ENCODE measurements at places on chromosomes 16 and 17.
A peak's percentile ranks its signal among the peaks of the same experiment; 100 is the strongest.

DNA sequence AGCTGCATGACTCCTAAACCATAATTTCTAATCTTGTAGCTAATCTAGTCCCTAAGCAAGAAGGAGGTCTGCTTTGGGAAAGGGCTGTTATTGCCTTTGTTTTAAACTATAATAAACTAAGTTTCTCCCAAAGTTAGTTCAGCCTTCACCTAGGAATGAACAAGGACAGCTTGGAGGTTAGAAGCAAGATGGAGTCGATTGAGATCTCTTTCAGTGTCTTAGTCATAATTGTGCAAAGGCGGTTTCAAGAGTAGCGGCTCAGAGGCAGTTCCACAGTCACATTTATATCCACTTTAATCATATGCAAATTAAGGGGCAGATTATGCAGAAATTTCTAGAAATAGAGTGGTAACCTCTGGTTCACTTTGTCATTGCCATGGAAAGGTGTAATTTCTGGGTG, 17.4 kb downstream of the DRC7 start:
- DNase-seq, result no peak

GRCh38 chr16:73091174-73091573, 43.2 kb upstream of the ZFHX3 start:
- no peak for DNase-seq

- DNase-seq, result no peak
These were observed 4.0 kb upstream of the PERCC1 start for GRCh38 chr16:1426734-1427471.

GRCh38 chr17:2707721-2708584, 3.6 kb downstream of the CLUH start:
- no peak for DNase-seq

DNA sequence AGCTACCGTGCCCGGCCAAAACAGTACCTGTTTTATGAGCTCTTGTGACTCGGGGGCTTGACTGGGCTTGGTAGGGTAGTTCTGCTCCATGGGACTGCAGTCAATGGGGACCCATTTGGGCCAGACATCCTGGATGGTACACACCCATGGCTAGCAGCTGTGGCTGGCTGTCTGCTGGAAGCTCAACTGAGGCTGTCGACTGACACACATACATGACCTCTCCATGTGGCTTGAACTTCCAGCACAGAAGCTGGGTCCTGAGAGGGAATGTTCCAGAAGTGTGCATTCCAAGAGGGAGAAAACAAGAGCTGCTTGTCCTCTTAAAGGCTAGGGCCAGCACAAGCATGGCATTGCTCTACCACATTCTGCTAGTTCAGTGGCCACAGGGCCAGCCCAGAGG, 14.9 kb upstream of the NKD1 start:
- no peak for DNase-seq

DNA sequence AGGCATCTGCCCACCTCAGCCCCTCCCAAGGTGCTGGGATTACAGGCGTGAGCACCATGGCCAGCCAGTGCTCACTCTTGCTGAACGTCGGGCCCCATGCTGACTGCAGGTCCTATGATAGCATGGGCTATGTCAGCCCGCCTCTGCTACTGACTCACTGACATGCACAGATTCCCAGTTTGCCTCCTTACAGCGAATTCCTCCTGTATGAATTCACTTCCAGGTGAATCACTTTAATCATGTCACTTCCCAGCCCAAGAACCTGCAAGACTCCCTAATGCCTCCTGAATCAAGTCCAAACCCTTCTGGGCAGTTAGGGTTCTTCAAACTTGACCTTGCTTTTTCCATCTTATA, 16.1 kb upstream of the UBTF start:
- DNase-seq, result peak; percentile 7

DNA sequence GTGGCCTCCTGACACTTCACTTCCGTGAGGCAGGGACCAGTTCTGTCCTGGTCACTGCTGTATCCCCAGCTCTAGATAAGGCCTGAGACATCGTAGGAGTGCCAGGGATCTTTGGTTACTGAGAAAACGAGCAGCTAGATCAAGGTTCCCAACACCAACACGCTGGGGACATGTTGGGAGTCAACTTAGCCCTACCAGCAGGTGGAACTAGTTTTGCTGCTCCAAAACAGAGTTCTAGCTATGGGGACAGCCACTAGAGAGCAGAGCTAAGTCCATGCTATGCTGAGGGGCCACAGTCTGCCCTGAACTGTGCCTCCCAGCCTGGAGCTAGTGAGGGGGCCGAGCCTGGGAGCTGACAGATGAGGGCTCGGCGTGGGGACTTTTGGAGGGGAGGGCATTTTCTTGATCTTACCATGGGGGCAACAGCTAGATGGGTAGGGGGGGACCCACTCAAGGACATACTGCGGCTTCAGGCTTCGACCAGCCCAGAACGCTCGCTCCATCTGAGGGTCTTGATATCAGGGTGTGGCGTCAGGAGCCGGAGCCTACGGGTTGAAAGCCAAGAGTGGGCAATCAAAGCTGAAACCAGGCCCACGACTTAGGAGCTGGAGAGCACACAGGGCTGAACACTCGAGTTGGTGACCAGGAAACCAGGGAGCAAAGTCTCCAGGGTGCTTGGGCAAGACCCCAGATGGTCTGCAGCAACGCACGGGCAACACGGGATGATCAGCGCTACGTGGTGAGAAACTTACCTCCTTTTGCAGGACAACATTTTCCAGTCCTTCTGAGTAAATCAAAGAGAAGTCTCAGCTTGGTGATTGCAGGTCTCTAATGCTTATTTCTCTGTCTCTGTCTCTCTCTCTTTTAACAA, 13.4 kb downstream of the SNX20 start:
- no peak for DNase-seq

GRCh38 chr17:4969047-4969550, 1.5 kb upstream of the SPAG7 start:
- peak; percentile 72 for DNase-seq

DNA sequence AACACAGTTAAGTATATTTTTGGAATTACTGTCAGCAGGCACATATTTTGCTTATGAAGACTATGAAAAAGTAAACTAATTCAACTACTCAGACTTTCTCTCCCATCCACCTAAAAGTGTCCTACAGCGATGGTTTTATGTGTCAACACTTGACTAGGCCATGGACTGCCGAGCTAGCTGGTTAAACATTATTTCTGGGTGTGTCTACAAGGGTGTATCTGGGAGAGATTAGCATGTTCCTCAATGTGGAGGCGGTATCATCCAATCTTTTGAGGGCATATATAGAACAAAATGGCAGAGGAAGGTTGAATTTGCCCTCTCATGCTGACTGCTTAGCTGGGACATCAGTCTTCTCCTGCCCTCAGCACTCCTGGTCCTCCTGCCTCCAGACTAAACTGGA, 82.7 kb upstream of the CDYL2 start:
- DNase-seq, result no peak

DNA sequence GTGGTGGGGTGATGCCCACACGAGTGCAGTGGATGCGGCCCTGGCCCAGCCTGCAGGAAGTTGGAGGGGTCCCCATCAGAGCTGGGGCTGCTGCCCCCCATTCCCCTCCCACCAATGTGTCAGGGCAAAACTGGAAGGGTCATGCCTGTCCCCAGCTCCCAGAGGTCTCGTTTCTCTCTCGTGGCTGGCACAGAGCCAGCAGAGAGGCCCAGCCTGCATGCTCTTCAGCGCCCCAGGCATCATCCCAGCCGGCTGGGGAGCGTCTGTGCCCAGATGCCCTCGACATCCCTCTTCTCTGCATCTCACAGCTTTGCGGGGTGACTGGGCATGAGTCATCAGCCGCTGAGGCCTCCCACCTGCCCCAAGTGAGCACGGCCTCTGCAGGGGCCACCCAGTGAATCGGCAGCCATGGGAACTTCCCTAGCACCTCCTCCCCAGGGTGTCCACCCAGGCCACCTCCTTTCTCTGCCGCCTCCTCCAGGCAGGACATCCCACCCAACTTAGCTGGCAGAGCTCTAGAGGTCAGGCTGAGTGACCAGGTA, 9.8 kb upstream of the CSNK1D start:
- peak; percentile 51 for DNase-seq

DNA sequence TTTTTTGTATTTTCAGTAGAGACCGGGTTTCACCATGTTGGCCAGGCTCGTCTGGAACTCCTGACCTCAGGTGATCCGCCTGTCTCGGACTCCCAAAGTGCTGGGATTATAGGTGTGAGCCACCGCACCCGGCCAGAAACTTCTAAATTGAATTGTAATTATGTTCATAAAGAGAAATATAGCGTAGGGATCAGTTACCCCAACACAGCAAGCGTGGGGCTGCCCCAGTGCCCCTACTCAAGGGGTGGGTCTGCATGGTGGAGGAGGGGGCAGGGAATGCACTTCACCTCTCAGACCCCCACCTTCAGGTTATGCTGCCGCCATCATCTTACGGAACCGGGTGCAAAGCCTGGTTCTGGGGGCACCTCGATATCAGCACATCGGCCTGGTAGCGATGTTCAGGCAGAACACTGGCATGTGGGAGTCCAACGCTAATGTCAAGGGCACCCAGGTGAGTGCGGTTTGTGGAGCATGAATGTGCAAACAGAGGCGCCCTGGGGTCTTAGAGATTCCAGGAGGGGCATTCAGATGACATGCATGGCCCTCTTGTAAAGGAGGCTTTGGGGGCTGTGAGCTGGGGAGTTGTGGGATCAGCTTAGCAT, 18.0 kb downstream of the ITGAM start:
- DNase-seq, result peak; percentile 2

Data from AG20443 (cell line).